Urothelium cell line (cell line): ENCODE measurements at places on chromosomes 5 and 9.

GRCh38 chr5:91207248-91207647 lies 175.9 kb downstream of the ARRDC3 start:
- no peak for DNase-seq

DNA sequence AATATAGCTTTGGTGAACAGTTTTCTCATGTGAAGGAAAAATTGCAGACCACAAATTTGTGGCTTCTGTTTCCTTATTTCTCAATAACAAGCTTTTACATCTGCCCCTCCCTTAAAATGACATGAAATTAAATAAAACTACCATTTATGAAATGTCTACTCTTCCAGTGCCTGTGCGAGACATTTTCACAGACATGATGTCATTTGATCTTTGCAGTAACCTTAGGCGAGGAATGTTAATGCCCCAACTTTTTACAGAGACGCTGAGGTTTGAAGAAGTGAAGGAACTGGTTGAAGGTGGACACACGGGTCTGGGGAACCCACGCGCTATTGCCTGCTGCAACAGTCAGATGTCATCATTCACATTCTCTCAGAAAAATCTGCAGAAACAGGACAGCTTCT lies 61.5 kb downstream of the OSTF1 start:
- DNase-seq, result no peak

DNA sequence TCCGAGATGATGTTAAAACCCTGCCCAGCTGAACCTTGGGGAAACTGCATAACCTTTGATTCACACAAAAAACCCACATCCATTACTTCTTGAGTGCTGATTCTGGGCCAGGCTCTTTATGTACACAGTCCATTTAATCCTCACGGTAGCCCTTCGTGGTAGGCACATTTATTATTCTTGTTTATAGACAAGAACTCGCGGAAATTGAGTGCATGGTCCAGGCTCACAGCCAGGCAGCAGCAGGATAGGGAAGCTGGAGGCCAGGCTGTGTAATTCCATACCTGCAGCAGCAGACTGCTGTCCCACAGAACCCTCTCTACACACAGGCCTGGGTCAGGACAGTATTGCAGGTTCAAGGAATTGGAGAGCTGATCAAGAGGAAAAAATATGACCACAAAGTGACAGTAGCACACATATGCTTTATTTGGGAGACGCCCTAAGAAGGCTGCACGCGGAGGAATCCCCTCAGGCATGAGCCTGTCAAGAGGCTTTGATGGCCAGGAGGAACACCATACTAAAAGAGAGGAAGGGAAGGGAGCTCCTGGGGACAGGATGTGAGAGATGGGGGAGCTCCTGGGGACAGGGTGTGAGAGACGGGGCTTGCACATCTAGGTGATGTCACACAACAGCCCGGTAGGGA lies 28.4 kb upstream of the FAM120A start:
- no peak for DNase-seq

DNA sequence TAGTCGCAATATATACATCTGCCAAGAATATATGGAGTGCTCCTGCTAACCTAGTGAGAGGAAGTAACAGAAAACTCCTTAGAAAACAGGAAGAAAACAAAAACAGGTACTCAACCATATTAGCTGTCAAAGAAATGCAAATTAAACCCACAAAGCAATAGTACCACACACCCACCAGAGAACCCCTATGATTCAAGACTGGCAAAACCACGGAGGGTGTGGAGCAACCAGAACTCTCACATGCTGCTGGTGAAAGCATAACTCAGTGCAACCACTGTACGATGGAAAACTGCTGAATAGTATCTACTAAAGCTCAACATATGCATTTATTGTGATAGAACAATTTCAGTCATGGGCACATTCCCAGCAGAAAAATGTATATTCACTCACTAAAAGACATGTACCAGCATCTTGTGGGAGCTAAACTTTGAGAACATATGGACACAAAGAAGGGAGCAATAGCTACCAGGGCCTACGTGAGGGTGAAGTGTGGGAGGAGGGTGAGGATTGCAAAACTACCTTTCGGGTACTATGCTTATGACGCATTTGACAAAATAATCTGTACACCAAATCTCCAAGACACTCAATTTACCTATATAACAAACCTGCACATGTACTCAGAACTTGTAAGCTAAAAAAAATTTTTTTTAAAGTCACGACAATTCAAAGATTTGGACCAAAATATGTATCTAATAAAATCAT lies 34.0 kb downstream of the PTPN3 start:
- DNase-seq, result no peak

DNA sequence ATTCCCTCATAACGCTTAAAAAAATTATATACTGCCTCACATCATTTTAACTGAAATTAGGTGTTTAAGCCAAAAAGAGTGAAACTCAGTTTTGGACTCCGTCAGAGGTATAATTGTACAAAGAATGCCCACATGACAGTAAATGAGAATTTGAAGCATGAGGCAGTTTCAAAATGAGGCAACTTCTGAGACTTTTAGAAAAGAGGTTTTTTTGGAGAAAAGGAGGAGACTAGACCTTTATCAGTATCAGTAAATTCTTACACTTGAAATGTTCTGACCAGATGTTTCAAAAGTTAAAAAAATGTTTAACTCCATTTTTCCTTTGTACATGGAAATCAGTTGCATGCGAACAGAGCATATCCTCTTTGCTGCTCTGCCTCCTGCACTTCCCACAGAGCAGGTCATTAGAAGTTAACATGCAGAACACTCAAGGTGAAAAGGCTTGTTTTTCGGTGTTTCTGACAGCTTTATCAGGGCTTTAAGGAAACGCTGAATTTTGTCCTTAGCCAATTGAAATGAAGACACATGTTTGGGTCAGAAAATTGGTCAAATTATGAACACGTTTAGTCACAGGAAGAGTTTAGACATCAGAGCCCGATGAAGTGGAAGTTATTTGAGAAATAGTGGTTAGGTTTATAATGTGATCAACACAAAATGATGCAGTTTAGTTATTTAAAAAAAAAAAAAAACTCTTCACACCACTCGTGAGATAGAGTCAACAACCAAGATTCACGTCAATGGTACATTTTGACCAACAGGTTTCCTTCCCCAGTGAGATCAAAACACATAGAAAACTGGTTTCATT lies 59.5 kb downstream of the PIK3R1 start:
- no peak for DNase-seq

DNA sequence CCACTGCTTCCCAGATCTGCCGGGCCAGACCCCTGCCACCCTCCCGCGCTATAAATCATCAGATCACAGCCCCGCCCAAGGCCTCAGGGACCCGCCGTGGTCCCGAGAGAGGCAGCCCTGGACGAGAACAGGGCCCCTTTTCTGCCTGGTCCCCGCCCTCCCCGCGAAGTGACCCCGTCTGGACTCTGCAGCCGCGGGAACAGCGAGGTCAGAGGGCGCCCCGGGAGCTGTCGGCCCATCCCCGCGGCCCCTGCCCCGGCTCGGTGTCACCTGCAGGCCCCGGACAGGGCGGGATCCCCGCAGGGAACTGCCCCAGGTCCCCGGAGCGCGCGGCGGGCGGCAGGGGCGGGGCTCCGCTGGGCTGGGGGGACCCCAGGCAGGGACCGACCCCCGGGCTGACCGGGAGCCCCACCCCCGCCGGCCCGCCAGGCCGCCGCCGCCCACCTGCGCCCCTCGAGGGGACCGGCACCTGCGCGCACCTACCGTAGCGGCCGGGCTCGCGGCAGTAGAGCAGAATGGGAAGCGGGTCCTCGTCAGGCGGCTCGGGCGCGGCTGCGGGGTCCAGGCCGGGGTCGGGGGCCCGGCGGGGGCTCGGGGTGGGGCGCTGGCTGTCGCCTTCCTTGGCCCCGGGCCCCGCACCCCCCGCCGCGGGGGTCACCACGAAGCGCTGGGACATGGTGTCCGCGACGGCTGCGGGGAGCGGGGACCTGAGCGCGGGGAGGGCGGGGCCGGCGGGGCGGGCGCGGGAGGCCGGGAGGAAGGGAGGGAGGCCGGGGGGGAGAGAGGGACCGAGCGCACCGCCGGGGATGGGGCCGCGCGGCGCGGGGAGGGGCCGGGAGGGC lies 43.5 kb upstream of the SLC12A7 start:
- no peak for DNase-seq

- DNase-seq, result no peak
These were observed 313.1 kb upstream of the PIK3R1 start for GRCh38 chr5:67902497-67902830.

- peak; percentile 11 for DNase-seq
These were observed 68.8 kb upstream of the FCN2 start for GRCh38 chr9:134811673-134812342.

- no peak for DNase-seq
These were observed 260.4 kb downstream of the IRX1 start for GRCh38 chr5:3856036-3856435.

- no peak for DNase-seq
These were observed 232.1 kb downstream of the MAN2A1 start for GRCh38 chr5:109921735-109922380.

DNA sequence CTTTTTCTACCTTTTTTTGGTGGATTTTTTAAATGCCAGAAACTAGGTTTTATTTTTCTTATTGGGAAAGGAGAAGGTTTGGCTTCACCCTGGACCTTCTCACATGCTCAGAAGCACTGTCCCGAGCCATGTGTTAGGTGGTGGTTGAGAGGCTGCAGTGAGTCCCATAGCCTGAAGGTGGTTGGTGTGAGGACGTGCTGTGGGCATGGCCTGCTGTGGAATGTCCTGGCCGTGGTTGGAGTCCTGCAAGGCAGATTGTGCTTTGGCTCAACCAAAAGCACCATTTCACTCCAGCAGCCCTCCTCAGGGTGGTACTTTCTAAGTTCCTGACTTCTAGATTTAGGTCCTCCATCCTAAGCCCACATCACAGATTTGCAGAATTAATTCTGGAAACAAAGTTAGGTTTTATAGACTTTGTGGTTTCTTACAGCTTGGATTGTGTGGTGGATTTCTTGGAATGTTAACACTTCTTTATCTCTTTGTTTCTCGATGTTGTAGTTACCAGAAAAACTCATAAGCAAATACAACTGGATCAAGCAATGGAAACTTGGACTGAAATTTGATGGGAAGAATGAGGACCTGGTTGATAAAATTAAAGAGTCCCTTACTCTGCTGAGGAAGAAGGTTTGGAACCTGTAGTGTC lies 22.6 kb downstream of the OTULIN start:
- no peak for DNase-seq

DNA sequence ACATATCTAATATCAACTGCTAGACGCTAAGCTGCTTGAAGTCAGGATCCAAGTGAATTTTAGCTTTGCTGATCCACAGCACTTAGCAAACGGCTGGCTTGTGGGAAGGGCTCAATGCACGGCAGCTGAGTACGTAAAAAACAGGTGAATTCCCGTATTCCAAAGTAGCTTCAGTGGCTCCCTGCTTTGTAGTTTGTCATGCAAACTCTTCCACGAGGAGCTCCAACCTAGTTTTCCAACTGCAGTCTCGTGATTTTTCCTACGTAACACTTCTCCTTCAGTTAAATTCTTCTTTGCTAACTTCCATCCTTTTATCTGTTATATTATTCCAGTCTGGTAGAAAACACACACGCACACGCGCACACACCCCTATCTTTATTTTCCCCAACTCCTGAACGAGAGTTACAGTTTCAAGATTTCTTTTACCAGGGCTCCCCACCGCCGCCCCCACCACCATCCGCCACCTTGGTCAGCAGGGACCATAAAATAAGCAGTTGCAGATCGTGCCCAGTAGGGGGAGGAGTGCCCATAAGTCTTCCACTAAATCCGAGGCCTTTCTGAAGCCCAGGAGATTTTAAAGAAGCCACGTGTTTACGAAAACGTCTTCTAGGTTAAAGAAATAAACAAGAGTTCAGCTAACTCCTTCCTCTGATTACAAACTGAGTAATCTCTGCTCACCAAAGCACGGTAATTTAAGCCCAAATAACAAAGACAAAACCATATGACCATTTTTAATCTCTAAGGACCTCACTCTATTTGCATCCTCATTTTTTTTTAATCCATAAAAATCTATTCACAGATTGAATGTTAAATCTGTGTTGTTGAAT lies 34.8 kb upstream of the TRIO start:
- DNase-seq, result no peak

GRCh38 chr5:72814104-72814503 lies 2.4 kb upstream of the TNPO1 start:
- DNase-seq, result no peak
